ENCODE measurements at places on chromosomes 5 and 9.
A peak's percentile ranks its signal among the peaks of the same experiment; 100 is the strongest.

- no peak for DNase-seq
These were observed 307.5 kb upstream of the CLINT1 start for GRCh38 chr5:158166424-158166823.

DNA sequence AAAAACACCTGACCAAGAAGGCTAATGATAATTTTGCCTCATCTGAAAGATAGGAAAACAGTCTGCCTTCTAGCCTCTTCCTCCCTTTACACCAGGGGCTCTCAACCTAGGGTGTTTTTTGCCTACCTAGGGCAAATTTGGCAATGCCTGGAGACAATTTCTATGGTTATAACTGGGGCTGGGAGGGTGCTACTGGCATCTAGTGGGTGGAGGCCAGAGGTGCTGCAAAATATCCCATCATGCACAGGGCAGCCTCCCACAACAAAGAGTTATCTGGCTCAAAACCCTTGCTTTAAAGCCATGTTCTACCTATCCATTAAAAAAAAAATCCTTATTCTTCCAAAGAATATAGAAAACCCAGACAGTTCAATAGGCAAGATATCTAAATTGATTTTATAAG is 45.0 kb upstream of the NR3C1 start:
- no peak for DNase-seq

- no peak for DNase-seq
These were observed 16.4 kb upstream of the C5orf47 start for GRCh38 chr5:173972607-173972924.

- no peak for DNase-seq
These were observed 19.2 kb upstream of the NANS start for GRCh38 chr9:98037357-98037756.

GRCh38 chr9:93267681-93268505 is 84.0 kb downstream of the WNK2 start:
- DNase-seq = no peak

DNA sequence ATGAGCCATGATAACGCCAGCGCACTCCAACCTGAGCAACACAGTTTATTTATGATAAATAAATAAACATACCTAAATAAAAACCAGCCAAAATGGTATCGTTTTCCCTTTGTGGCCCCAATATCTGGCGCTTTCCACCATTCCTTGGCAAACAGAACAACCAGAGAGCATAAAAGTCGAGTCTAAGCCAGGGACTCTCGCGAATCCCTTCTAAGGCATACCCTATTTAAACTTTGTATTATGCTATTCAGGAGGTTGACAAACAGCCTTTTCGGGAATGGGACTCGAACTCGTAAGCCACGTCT is 386 bp upstream of the MATR3 start:
- DNase-seq = no peak

DNA sequence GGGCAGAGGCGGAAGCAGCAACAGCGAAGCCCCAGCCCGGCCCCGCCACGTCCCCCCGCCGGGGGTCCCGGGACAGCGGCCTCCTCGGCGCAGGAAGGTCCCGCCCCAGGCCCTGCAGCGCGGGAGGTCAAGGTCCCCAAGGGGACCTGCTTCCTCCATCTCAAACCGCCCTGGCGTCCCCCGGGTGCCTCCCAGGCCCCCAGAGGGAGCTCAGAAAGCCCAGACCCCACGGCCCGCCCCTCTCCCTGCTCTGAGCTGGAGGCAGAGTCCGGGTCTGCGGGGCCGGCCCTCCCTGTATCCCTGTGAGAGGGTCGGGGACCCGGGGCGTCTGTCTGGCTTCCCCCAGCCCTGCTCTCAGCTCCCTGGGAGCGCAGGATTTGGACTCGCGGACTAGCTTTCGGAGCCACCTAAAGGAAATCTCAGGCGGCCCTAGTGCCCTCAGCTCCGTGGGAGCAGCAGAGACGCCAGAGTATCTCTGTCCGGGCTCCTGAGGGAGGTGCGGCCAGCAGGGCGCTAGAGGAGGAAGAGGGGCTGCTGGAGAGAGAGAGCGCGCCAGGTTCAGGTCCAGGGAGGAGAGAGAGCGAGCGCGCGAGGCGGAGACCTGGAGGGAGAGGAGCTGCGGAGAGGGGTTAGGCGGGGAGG is 30.7 kb downstream of the EXOC3 start:
- DNase-seq = no peak

- DNase-seq = no peak
These were observed 302.8 kb downstream of the EBF1 start for GRCh38 chr5:158796812-158797497.

GRCh38 chr9:122229485-122229837 is 704 bp upstream of the LHX6 start:
- no peak for DNase-seq

DNA sequence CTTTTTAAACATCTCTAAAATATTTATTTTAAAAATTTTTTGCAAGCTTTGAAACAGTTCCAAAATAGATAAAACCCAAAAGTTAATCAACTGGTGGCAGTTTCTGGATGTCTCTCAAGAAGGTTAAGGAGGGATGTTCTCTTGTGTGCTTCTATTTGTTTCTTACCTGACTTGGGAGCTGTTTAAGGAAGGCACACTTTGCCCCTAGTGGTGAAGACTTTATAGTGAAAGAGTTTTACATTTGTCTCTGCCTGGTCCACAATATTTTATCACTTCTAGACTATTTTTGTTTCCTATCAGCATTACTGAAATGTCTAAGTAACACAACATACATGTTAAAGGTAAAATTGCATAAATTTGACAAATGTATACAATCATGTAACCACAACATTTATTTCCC is 552.8 kb downstream of the SEMA5A start:
- DNase-seq = no peak

GRCh38 chr5:133456933-133457402 is 155.4 kb downstream of the FSTL4 start:
- DNase-seq = no peak

GRCh38 chr5:124570285-124571035 is 176.0 kb downstream of the ZNF608 start:
- DNase-seq = no peak

DNA sequence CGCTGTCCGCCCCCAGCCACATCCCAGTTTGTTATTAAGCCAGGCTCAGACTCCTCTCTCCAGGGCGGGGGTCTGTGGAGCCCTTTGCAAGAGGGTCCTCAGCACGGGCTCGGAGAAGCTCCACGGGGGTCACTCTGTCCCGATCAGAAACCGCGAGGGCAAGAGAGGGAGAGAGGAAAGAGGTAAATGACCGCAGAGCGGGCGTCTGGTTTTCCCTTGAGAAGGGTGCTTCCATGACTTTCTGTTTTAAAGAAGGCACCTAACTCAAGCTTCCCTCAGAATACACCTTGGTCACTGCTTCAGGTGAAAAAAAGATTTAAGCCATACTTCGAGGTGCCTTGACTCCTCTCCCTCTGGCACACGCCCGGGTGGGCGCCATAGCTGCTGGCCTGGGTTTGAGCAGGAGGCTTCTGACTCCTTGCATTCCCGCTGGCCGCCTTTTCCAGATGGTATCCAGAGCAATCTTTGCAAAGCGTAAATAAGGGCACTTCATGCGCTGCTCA is 5.8 kb upstream of the TERT start:
- DNase-seq = no peak

GRCh38 chr5:50763846-50764245 is 97.4 kb downstream of the PARP8 start:
- no peak for DNase-seq

DNA sequence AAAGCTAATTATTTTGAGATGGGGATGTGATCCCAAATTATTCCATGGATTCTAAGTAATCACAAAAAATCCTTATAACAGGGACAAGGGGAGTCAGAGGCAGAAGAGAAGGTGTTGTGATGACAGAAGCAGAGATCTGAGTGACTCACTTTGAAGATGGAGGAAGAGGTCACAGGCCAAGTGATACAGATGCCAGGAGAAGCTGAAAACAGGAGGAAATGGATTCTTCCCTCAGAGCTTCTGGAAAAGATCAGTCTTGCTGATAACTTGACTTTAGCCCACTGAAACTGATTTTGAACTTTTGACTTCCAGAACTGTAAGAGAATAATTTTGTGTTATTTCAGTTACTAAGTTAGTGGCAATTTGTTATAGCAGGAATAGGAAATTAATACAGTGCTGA is 105.3 kb downstream of the GCNT1 start:
- DNase-seq = no peak

GRCh38 chr9:134726722-134727034 is 85.1 kb downstream of the COL5A1 start:
- DNase-seq = no peak

GRCh38 chr5:91373006-91373405 is 10.1 kb downstream of the ARRDC3 start:
- DNase-seq = no peak

GRCh38 chr9:121861501-121862180 is 210.2 kb downstream of the DAB2IP start:
- no peak for DNase-seq

- DNase-seq = no peak
These were observed 91.6 kb downstream of the COX7C start for GRCh38 chr5:86709157-86709881.

GRCh38 chr9:4700091-4700490 is 20.7 kb downstream of the CDC37L1 start:
- no peak for DNase-seq

GRCh38 chr9:6229619-6230018 is 14.0 kb downstream of the IL33 start:
- DNase-seq = no peak

DNA sequence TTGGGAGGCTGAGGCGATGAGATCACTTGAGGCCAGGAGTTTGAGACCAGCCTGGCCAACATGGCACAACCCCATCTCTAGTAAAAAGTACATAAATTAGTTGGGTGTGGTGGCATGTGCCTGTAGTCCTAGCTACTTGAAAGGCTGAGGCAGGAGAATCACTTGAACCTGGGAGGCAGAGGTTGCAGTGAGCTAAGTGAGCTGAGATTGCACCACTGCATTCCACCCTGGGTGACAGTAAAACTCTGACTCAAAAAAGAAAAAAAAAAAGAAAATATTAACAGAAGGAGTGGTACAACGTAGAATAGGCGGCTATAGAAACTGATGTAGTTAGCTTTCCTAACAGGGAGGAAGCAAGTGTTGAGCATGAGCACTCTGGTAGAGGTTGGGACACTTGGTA is 59.9 kb downstream of the PBX3 start:
- DNase-seq = no peak

DNA sequence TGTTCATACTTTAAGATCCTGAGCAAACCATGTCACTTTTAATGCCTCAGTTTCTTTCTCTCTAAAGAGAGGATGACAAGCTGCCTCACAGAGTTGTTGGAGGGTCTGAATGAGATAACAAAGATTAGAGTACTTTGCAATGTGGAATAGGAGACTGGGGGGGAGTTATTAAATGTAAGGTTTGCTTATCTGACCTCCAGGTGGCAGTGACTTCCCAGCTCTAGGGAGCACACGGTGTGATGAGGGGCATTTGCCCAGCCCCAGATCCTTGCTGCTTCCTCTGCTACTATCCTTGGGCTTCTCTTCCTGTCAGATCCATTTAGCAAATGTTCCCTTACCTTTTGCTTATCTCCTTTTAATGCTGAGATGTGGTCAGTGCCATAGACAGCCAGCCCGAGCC is 30.7 kb downstream of the ENHO start:
- no peak for DNase-seq

- no peak for DNase-seq
These were observed 54.2 kb downstream of the GPR107 start for GRCh38 chr9:130107955-130108354.

DNA sequence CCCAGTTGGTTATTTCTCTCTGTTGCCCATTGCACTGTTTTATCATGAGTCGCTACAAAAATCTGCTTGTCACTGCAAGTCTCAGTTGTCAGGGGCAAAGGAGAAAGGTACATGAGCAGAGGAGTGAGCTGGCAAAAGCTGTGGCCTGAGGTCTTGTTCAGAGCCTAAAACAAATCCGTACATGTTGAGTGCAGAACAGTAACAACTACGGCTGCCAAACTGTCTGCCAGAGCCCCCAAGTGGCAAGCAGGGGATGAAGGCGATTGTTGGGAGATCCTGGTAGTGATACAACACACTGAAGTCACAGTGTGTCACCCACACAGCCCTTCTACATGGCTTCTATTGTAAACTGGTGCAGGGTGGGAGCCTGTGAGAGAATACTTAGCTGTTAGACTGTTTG is 50.9 kb downstream of the BRINP1 start:
- no peak for DNase-seq

DNA sequence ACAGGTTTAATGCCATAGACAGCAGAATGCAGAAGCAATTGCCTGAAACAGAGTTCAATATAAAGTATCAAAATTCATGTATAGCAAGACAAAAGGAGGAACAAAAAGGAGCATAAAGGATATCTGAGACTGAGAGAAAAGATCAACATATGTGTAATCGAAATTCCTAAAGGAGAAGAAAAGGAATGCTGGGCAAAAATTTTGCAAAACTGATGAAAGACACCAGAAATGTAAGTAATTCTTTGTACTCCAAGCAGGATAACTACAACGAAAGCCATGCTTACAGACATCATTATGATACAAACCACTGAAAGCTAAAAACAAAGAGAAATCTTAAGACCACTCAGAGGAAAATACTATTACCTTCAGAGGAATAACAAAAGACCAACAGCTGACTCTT is 72.8 kb upstream of the MTAP start:
- no peak for DNase-seq

GRCh38 chr5:160165137-160166068 is 46.2 kb upstream of the PWWP2A start:
- peak; percentile 99 for DNase-seq

DNA sequence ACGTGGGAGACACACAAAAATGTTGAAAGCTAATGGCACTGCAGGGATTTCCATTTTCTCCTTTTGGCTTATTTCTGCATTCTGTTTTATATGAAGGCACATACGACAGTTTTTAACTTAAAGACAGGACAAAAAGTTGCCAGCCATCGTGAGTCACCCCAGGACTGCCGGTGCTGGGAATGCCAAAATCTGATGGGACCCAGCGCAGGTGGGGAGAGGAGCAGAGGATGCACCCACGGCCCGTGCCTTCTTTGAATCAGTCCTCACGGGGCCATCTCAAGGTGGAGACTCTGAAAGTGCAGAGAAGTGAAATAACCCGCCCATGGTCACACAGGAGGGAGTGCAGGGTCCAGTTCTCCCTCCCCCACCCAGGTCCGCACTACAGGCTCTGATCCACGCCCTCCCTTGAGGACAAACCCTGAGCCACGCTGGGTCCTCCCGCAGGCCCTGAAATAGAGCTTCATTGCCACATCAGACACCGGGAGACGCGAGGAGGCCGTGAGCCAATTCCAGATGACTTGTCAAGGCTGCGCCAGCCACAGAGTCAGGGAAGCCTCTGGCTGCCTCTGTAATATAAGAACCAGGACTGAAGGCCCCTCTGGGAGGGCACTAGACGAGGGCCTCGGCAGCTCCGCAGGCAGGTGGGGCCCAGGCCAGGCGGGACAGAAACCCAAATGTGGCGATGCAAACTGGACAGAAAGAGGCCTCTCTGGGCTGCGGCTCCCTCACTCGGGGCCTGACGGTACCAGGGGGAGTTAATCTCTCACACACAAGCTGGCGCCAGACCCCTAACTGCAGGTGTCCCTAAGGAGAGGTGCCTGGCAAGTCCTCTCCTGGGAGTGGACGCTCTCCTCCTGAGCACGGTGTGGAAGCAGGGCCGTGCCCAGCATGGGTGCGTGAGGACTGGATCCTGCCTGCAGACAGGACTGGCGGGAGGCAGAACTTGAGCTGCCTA is 22.9 kb downstream of the ADAMTS2 start:
- no peak for DNase-seq
